ENCODE measurements at places on chromosomes 13 and 19. TPM values are rescaled to one million over a fixed set of nuclear protein-coding genes. Genes with fewer than 3 reads are reported as not detected.

The ZNF284 gene
- 2.7 TPM for total RNA-seq

The LGI4 gene
- total RNA-seq: not detected

The DNAJC3 gene
- 51.2 TPM for total RNA-seq

The ZNF224 gene
- 19.4 TPM for total RNA-seq

The GJA3 gene
- not detected for total RNA-seq

The SIGLEC8 gene
- total RNA-seq: not detected

The ZNF529 gene
- 8.4 TPM for total RNA-seq

The KCNN4 gene
- 0.35 TPM for total RNA-seq

The KLK12 gene
- not detected for total RNA-seq

The CNOT3 gene
- 62.4 TPM for total RNA-seq

The TUBB4A gene
- not detected for total RNA-seq

The LHB gene
- not detected for total RNA-seq
